Ascending aorta (tissue), 2 donors: ENCODE measurements at places on chromosomes 1 and 21.

DNA sequence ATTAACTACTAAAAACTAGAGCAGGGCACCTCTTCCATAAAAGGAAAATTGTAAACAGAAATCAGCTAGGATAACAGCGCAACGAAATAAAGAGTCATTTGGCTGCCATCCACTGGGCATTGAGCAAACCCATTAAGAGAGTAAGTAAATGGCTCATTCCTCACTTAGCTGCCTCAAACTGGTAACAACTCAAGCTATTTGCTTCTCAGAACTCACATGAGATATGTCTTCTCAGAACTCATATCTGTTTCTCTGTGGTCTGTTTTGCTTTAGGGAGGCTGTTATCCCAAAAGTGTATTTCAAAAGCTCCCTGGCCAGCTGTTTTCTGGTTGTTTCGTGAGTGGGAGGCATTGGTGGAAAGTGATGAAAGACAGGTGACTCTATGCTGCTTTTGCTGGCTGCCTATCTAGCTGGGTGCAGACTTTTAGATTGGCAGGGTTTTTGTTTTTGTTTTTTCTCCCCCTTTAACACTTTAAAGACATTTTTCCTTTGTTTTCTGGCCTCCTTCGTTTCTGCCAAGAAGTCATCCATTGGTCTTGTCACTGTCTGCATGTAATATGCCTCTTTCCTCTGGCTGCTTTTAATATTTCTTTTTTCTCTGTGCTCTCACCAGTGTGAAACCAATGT is 269.2 kb upstream of the RGS18 start:
- no peak for DNase-seq

- no peak for DNase-seq
These were observed 9.8 kb downstream of the ECE1 start for GRCh38 chr1:21280482-21280881.

DNA sequence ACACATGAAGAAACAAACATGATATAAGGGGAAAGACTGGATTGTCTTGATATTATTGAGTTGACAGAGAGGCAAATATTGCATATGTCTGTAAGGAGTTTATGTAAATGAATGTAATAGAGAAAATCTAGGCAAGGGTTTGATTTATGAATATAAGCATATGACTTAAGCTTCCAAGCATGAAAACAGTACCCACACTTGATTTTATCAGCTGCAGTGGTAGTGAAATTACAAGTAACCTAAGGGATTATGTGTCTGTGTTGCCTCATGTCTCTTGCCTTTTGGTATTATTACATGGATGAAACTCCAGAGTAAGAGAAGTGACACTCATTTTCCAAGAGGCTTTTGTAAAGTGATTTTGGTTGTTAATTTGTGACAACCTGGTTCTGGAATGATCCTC is 1678.9 kb downstream of the KCNT2 start:
- DNase-seq = no peak

DNA sequence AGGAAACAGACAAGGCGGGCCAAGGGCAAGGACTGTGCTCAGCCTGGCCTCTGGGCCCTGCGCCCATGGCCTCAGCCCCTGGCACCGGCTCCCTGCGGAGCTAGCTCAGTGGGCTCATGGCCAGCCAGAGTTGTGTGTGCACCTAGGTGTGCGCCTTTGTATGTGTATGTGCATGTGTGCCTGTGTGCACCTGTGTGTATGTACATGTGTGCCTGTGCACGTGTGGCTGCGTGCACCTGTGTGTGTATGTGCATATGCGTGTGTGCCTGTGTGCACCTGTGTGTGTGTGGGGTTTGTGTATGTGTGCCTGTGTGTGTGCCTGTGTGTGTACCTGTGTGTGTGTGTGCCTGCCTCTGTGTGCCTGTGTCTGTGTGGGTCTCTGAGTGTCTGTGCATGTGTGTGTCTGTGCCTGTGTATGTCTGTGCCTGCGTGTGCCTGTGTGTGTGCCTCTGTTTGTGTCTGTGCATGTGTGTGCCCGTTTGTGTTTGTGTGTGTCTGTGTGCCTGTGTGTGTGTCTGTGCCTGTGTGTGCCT is 7.4 kb downstream of the GPR137B start:
- DNase-seq = no peak

- no peak for DNase-seq
These were observed 4.2 kb downstream of the TTC39A start for GRCh38 chr1:51325878-51326755.

DNA sequence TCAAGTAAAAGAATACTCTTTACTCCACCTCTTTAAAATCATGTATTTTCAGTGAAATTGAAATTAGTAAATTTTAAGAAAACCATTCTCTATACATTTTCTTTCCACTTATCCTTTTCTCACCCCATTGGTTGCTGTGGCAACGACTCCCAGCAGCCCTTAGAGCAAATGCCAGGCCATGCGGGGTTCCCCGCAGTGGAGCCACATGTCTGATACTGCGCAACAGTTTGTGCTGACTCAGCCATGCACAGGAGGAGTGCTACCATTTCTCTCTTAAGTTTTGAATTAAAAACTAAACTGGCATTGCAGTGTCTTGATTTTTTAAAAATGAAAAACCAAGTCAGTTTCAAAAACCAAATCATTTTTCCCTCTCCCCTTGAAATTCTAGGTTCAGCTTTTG is 214.1 kb upstream of the L1TD1 start:
- DNase-seq = no peak

GRCh38 chr1:10724052-10724494 is 72.4 kb downstream of the CASZ1 start:
- peak; percentile 83 for DNase-seq

DNA sequence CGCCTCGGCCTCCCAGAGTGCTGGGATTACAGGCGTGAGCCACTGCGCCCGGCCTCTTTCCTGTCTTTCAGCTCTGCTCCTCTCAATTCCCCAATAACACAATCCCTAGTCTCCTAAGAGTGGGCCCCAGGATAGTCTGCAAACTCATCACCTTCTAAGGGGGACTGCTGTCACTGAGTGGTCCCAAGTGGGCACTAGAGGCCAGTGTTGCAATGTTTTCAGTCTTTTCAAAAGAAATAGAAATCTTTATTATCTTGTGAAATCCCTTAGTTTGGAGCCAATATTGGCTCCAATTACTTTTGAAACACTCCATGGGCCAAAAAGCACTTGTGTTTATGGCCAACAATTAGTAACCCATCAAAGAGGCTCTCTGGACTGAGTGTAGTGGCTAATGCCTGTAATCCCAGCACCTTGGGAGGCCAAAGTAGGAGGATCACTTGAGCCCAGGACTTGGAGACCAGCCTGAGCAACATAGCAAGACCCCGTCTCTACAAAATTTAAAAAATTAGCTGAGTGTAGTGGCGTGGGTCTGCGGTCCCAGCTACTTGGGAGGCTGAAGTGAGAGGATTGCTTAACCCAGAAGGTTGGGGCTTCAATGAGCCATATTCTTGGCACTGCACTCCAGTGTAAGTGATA is 28.6 kb upstream of the ZNF697 start:
- peak; percentile 66 for DNase-seq
